ENCODE measurements at places on chromosomes 5 and 9. TPM values are rescaled to one million over a fixed set of nuclear protein-coding genes. Genes with fewer than 3 reads are reported as not detected.

The PFN3 gene
- not detected for total RNA-seq

The LIX1 gene
- total RNA-seq = not detected

The DNAJA1 gene
- total RNA-seq = 184 TPM

The TUSC1 gene
- total RNA-seq = not detected

The GMCL2 gene
- not detected for total RNA-seq

The C5orf58 gene
- total RNA-seq = not detected

The FAM114A2 gene
- total RNA-seq = 27.8 TPM

DNA sequence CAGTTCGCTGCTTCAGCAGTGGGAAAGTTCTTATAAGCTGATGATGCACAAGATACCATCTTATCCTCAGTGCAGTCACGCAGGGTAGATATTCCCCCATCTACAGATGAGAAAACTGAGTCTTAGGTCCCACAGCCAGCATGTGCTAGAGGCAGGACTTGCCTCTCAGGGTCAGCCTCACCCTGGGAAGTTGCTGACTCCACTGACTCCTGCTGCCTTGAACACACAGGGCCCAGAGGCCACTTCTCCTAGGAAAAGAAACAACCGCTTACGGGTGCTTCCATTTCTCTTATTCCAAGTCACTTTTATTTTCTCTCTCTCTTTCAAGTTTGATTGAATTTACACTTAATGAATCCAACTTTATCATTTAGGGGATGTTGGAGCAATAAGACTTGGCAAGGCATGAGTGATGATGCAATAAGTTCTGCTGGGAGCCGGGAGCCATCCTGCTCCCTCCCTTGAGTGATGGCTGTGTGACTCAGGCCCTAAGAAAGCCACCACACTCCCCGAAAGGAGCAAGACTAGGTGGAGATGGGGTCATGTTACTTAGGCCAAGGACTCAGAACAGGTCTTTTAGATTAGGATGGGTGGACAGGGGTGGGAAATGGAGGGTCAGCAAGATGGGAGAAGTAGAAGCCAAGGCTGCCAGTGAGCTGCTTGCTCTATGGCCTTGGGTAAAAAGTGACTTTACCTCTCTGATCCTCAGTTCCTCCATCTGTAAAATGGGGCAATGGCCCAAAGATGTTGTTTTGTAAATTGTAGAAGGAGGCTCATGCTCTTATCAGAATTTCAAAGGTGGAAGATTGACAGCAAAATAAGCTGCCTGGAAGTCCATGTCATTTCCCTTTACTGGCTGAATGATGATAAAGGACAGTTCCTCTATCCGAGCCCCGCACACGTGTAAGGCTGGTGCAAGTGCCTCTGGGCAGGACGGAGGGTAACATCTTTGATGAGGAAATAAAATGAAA lies 67.4 kb upstream of the ZNF618 start:
- H3K27ac ChIP-seq = no peak overlapping the region
- no peak overlapping the region for H3K4me3 ChIP-seq
- peaks cover 14% of the 10 kb centered on the region for H3K27me3 ChIP-seq
- no peak for DNase-seq
- no peaks in the 10 kb centered on the region for H3K4me1 ChIP-seq

GRCh38 chr9:18075253-18075952 lies 398.6 kb upstream of the ADAMTSL1 start:
- no peaks in the 10 kb centered on the region for H3K27me3 ChIP-seq
- no peaks in the 10 kb centered on the region for H3K4me1 ChIP-seq
- H3K4me3 ChIP-seq = no peak overlapping the region

DNA sequence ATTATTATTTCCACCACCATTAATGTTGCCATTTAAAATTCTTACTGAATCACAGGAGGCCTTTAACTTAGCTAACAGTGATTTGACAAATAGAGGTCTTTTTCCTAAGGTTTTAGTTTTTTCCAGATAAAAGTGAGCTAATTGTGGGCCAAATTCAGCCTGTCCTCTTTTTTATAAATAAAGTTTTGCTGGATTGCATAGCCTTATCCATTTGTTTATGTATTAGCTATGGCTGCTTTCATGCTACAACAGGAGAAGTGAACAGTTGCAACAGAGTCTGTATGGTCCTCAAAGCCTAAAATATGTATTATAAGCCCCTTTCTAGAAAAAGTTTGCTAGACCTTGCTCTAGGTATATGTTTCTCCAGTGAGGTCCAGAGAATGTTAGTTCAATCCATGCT lies 172.4 kb downstream of the GDNF start:
- H3K36me3 ChIP-seq = peaks cover 7% of the 10 kb centered on the region
- no peak overlapping the region for H3K27ac ChIP-seq
- H3K27me3 ChIP-seq = no peaks in the 10 kb centered on the region
- H3K4me1 ChIP-seq = peaks cover 10% of the 10 kb centered on the region
- no peak for DNase-seq

- H3K4me3 ChIP-seq = no peak overlapping the region
- no peaks in the 10 kb centered on the region for H3K4me1 ChIP-seq
- no peak for DNase-seq
- H3K27me3 ChIP-seq = no peaks in the 10 kb centered on the region
- H3K27ac ChIP-seq = no peak overlapping the region
Measured at GRCh38 chr5:169169783-169170182, 131.2 kb downstream of the SLIT3 start.

GRCh38 chr9:136389396-136389795 lies 10.6 kb downstream of the SNAPC4 start:
- DNase-seq = no peak
- peaks cover 2% of the 10 kb centered on the region for H3K4me1 ChIP-seq
- peaks cover 36% of the 10 kb centered on the region for H3K36me3 ChIP-seq

DNA sequence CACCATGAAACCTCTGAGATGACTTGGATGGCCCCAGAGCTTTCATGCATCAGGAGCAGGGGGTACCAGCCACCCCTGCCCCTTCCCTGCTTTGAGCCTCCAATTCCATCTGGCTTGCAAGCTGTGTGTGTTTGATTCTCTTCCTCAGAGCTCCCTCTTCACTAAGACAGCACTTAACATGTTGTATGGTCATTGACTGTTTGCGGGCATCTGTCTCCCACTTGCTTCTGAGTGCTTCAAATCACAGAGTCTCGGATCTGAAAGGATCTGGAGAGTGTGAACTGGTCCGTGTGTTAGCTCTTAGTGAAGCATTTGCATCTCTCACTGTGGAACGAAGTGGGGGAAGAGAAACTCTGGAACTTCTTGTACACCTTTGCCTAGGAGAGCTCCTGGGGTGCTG lies 7.1 kb upstream of the CPLX2 start:
- no peak overlapping the region for H3K4me3 ChIP-seq
- peaks cover 2% of the 10 kb centered on the region for H3K27me3 ChIP-seq
- DNase-seq = no peak
- no peak overlapping the region for H3K27ac ChIP-seq

DNA sequence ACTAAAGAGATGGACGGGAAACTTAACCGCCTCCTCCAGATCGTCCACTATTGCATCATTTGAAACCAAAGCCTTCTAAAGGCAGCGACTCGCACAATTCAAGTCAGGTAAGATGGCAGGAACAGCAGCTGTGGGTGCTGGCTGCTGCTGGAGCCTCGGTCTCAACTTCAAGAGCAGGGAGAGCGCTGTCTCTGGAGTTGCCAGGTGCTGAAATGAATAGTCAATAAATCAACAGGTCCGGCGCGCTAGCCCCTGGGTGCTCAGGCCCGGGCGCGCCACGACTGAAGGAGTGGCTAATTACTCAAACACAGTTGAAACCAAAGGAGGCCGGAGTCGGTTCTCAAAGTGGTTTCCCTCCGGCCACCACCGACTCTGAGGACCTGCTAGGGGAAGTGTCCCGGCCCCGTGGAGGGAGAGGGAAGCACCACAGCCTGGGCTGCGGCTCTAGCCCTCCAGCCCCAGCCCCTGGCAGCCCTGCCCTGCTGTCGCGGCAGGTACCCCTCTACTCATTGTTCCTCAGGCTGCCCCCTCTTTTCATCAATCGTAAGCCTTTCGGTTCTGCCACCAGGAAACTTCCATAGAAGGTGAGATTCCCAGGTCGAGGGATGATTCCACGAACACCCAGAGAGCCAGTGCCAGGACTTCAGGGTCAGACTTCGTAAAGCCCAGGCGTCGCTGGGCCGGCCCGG lies 804 bp downstream of the TTC39B start:
- peak overlapping the region; percentile 99 for H3K4me3 ChIP-seq
- DNase-seq = peak; percentile 63
- peak overlapping the region; percentile 96 for H3K27ac ChIP-seq
- H3K27me3 ChIP-seq = no peaks in the 10 kb centered on the region
- H3K4me1 ChIP-seq = peaks cover 45% of the 10 kb centered on the region
- H3K36me3 ChIP-seq = peaks cover 6% of the 10 kb centered on the region

DNA sequence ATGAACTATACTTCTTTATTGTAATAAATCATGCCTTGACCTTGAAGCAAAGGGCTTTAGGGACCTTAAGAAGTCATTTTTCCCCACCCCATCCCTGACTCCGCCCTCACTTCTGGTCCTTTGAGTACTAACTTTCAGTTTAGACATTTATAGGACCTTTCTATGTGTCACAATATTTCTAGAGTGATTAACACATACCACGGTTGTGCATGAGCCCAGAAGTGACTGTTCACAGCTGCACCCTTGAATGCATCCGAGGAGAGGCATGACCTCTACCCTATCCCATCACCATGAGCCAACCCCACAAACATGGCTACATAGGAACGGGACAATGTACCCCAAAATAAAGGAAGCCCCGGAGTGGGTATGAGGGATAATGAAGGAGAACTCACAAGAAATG lies 160.3 kb downstream of the HSD17B3 start:
- H3K4me1 ChIP-seq = peaks cover 5% of the 10 kb centered on the region
- H3K4me3 ChIP-seq = no peak overlapping the region
- H3K27me3 ChIP-seq = peaks cover 17% of the 10 kb centered on the region
- H3K36me3 ChIP-seq = no peaks in the 10 kb centered on the region
- no peak overlapping the region for H3K27ac ChIP-seq

GRCh38 chr9:37966412-37967013 lies 62.6 kb upstream of the SLC25A51 start:
- H3K4me1 ChIP-seq = peaks cover 13% of the 10 kb centered on the region
- no peak overlapping the region for H3K4me3 ChIP-seq
- no peak overlapping the region for H3K27ac ChIP-seq
- DNase-seq = no peak
- no peaks in the 10 kb centered on the region for H3K27me3 ChIP-seq

GRCh38 chr9:31032206-31032605 lies 1352.2 kb upstream of the ACO1 start:
- no peak overlapping the region for H3K4me3 ChIP-seq
- no peak overlapping the region for H3K27ac ChIP-seq
- no peaks in the 10 kb centered on the region for H3K36me3 ChIP-seq

- H3K36me3 ChIP-seq = no peaks in the 10 kb centered on the region
- H3K4me1 ChIP-seq = peaks cover 89% of the 10 kb centered on the region
- no peak for DNase-seq
- no peaks in the 10 kb centered on the region for H3K27me3 ChIP-seq
- no peak overlapping the region for H3K4me3 ChIP-seq
Measured at GRCh38 chr5:56831773-56832172, 16.4 kb downstream of the MAP3K1 start.

GRCh38 chr9:99873531-99873930 lies 32.9 kb upstream of the STX17 start:
- H3K4me1 ChIP-seq = peaks cover 15% of the 10 kb centered on the region
- H3K36me3 ChIP-seq = no peaks in the 10 kb centered on the region
- no peak for DNase-seq
- peak overlapping the region; percentile 42 for H3K27ac ChIP-seq
- H3K27me3 ChIP-seq = peaks cover 2% of the 10 kb centered on the region

DNA sequence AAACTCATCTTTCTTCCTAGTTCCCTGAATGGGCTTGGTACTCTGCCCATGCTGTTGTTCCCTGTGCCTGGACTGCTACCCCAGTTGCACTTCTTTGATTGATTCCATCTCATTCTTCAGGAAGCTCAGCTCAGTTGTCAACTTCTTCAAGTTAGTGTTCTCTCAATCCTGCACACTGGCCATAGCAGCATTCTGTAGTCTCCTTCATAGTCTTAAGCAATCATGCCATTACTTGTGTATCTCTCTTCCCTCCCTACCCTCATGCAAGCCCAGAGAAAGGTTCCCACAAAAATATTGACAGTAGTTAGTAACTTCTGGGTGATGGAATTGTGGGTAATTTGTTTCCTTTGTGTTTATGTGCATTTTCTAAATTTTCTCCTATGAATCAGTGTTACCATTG lies 5.5 kb downstream of the KDM4C start:
- peaks cover 10% of the 10 kb centered on the region for H3K36me3 ChIP-seq
- DNase-seq = no peak
- no peak overlapping the region for H3K27ac ChIP-seq
- peaks cover 63% of the 10 kb centered on the region for H3K4me1 ChIP-seq

DNA sequence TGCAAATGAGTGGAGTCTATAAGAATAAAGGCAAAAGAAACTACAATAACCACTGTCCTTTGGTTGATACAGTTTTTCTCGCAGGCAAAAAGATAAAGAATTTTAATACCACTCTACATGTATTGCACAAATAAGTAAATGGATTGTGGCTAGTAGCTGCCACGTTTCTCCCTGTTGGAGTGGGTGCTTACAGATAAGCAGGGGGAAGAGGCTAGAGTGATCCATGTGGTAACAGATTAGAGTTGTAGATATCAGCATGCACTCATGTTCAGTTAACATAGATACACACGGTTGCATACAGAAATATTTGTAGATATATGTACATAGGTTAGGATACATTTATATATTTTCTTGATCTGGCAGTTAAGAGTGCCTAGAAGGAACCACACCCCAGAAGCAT lies 179.5 kb downstream of the ARHGEF28 start:
- no peaks in the 10 kb centered on the region for H3K4me1 ChIP-seq
- no peak overlapping the region for H3K27ac ChIP-seq
- H3K36me3 ChIP-seq = no peaks in the 10 kb centered on the region

DNA sequence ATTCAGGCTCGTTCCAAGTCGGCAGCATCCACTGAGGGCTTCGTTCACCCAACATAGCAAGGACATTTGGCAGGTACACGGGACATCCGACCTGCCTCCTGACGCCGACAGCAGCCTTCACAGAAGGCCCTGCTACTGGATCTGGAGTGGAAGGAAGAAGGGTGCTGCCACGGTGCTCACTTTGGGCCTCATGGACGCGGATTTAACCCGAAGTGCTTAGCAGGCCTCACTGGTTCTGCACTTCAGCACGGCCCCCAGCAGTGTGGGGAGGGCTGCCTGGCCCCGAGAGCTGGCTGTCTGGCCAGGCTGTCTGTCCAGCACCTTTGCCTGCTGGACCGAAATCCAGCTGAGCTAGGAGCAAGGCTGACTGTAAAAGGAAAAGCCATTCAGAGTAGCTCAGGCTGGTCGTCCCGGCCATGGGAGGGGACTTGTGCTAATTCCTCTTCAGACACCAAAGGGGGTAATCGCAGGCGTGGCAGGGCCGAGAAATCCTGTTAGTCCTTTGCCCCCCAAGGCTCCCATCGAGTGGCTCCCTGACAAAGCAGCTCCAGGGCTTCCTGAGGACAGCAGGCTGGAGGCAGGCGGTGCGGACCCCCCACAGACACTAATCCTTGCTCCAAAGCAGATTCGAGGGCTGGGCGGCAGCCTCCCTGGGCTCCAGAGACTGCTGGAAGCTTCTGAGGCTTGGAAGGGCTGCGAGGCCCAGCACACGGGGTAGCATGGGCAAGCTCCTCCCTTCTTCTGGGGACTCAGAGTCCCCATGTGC lies 11.1 kb upstream of the RXRA start:
- no peaks in the 10 kb centered on the region for H3K36me3 ChIP-seq
- no peaks in the 10 kb centered on the region for H3K4me1 ChIP-seq
- no peak overlapping the region for H3K4me3 ChIP-seq
- no peak overlapping the region for H3K27ac ChIP-seq
- no peak for DNase-seq
